Nasal cavity respiratory epithelium epithelial cell of viscerocranial mucosa (primary cell): ENCODE measurements at places on chromosomes 13 and 19. TPM values are rescaled to one million over a fixed set of nuclear protein-coding genes. Genes with fewer than 3 reads are reported as not detected.

DCT gene
- 0.21 TPM in 1 of 2 replicates, not detected in the other for total RNA-seq

IGFL3 gene
- total RNA-seq = not detected in 2 replicates

PGPEP1 gene
- total RNA-seq = 15.3 and 17.4 TPM in 2 replicates

CPT1C gene
- 0.21 and 0.34 TPM in 2 replicates for total RNA-seq

MAG gene
- total RNA-seq = not detected in 2 replicates

TEX26 gene
- not detected in 2 replicates for total RNA-seq

CASP14 gene
- total RNA-seq = under 0.01 TPM in 2 replicates

ZNF578 gene
- total RNA-seq = 2.1 and 5.8 TPM in 2 replicates

LILRB2 gene
- total RNA-seq = not detected in 2 replicates

C19orf73 gene
- total RNA-seq = 1.7 and 2.7 TPM in 2 replicates

PIAS4 gene
- 14.7 and 20.6 TPM in 2 replicates for total RNA-seq

LRRC63 gene
- total RNA-seq = not detected in 2 replicates

CGB2 gene
- total RNA-seq = not detected in 2 replicates

EMP3 gene
- 2.1 and 2.9 TPM in 2 replicates for total RNA-seq

NOTCH3 gene
- total RNA-seq = 66.0 and 251 TPM in 2 replicates

AP1M2 gene
- total RNA-seq = 111 and 115 TPM in 2 replicates

C19orf12 gene
- 12.3 and 17.9 TPM in 2 replicates for total RNA-seq

CPAMD8 gene
- total RNA-seq = 0.34 and 2.6 TPM in 2 replicates

DZIP1 gene
- total RNA-seq = 4.8 and 6.5 TPM in 2 replicates

COL5A3 gene
- under 0.01 and 0.64 TPM in 2 replicates for total RNA-seq

ZNF284 gene
- 1.7 and 3.3 TPM in 2 replicates for total RNA-seq

ZNF723 gene
- total RNA-seq = not detected in 2 replicates

SIGLEC5 gene
- total RNA-seq = not detected in 2 replicates

JAK3 gene
- total RNA-seq = 0.34 and 0.78 TPM in 2 replicates

ABHD13 gene
- total RNA-seq = 8.2 and 11.7 TPM in 2 replicates

RUBCNL gene
- 0.07 and 0.68 TPM in 2 replicates for total RNA-seq

SLITRK6 gene
- total RNA-seq = 3.8 TPM in 2 replicates

ZNF560 gene
- 1.6 and 2.7 TPM in 2 replicates for total RNA-seq

TMEM238 gene
- 2.3 and 4.4 TPM in 2 replicates for total RNA-seq

LYL1 gene
- total RNA-seq = 0.50 and 0.68 TPM in 2 replicates

MATK gene
- total RNA-seq = under 0.01 and 0.57 TPM in 2 replicates

ZNF582 gene
- 2.4 and 3.8 TPM in 2 replicates for total RNA-seq

OVOL3 gene
- total RNA-seq = not detected in 2 replicates

CEACAM3 gene
- 0.07 TPM in 1 of 2 replicates, not detected in the other for total RNA-seq

ZNF383 gene
- 10.9 and 11.5 TPM in 2 replicates for total RNA-seq

ALOX5AP gene
- 0.34 and 0.85 TPM in 2 replicates for total RNA-seq

ZNF763 gene
- 0.68 and 1.9 TPM in 2 replicates for total RNA-seq

RDH8 gene
- total RNA-seq = not detected in 2 replicates

SSC5D gene
- total RNA-seq = 0.36 TPM in 1 of 2 replicates, not detected in the other

SERPINE3 gene
- total RNA-seq = not detected in 2 replicates

KLK12 gene
- 0.14 and 17.1 TPM in 2 replicates for total RNA-seq

NTN5 gene
- total RNA-seq = 0.14 TPM in 1 of 2 replicates, not detected in the other

CCDC97 gene
- 10.3 and 18.2 TPM in 2 replicates for total RNA-seq
